ENCODE measurements at places on chromosomes 5 and 9.

GRCh38 chr5:172533058-172533398 is 78.7 kb upstream of the SH3PXD2B start:
- no peak for DNase-seq

DNA sequence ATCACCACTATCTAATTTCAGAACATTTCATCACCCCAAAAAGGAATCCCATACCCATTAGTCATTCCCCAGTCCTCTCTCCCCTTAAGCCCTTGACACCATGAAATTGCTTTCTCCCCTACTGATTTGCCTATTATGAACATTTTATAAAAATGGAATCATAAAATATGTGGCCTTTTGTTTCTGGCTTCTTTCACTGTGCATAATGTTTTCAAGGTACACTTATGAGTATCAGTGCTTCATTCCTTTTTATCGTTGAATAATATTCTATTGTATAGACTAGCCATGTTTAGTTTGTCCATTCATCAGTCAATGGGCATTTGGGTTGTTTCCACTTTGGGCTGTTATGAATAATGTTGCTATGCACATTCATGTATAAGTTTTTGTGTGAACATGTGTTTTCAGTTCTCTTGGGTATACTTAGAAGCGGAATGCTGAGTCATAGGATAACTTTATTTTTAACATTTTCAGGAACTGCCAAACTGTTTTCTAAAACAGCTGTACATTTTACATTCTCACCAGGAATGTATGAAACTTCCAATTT is 40.4 kb upstream of the FGF1 start:
- DNase-seq, result no peak

GRCh38 chr5:79591326-79591725 is 20.9 kb upstream of the TENT2 start:
- DNase-seq, result no peak

DNA sequence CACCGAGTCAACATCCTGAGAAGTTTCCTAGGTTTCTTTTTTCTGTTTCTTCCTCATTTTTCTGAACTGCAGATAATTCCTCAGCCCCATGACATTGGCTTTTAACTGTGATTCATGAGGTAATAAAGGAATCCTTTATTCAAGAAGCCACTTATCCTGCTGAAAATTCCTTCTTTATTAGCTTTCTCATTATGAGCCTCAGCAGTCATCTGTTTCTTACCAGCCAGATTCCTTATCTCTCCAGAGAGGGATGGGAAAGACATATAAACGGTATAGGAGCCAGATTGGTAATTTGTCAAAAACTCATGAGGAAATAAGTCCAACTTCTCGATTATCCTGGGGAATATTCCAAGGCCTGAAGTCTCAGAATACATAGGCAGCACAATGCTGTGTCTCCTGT is 465.4 kb downstream of the ICE1 start:
- DNase-seq, result no peak

- no peak for DNase-seq
Observed at GRCh38 chr5:167030500-167031120, 1260.8 kb upstream of the WWC1 start.

GRCh38 chr9:111163716-111164389 is 125.6 kb upstream of the LPAR1 start:
- DNase-seq, result no peak

- DNase-seq, result no peak
Observed at GRCh38 chr9:70079417-70080037, 35.9 kb downstream of the MAMDC2 start.

- DNase-seq, result no peak
Observed at GRCh38 chr9:133346021-133346785, 1.7 kb downstream of the MED22 start.

DNA sequence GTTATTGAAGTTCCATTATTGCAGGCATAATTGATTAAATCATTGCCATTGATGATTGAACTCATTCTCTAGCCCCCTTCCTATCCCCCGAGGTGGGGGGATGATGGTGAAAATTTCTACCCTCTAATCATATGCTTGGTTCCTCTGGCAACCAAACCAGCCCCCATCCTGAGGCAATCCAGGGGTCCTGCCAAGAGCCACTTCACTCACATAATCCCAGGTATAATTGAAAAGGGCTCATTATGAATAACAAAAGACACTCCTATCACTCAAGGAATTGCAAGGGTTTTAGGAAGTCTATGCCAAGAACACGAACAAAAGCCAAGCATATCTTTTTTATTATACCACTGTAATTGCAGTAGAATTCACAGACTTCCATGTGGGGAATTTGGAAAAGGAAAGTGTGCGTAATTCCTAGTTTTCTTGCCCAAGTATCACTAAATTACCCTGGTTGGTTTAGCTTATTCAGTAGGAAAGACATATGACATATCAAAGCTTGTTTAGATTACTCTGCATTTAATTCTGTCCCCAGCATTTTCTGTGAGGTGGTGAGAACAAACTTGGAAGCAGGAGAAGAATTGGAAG is 130.7 kb upstream of the TAF11L2 start:
- no peak for DNase-seq

- no peak for DNase-seq
Observed at GRCh38 chr9:34826999-34827538, 117.1 kb upstream of the CCL21 start.

All from activated CD4-positive, alpha-beta T cell treated with anti-CD3 and anti-CD28 coated beads, Interleukin-2, amount 50 U/mL, for 1 hour (primary cell).